Stimulated activated CD8-positive, alpha-beta memory T cell treated with anti-CD3 and anti-CD28 coated beads, Interleukin-2, amount 100 ng/mL, for 1 hour (primary cell): ENCODE measurements at places on chromosomes 16 and 17.

- no peak for DNase-seq
Observed at GRCh38 chr16:68238029-68238345, 2.1 kb upstream of the ESRP2 start.

GRCh38 chr17:55546991-55547664 lies 35.9 kb upstream of the SMIM36 start:
- DNase-seq, result no peak

- no peak for DNase-seq
Observed at GRCh38 chr16:30122604-30123160, 338 bp downstream of the MAPK3 start.

GRCh38 chr16:4316864-4317531 lies 1.1 kb downstream of the GLIS2 start:
- DNase-seq, result no peak

DNA sequence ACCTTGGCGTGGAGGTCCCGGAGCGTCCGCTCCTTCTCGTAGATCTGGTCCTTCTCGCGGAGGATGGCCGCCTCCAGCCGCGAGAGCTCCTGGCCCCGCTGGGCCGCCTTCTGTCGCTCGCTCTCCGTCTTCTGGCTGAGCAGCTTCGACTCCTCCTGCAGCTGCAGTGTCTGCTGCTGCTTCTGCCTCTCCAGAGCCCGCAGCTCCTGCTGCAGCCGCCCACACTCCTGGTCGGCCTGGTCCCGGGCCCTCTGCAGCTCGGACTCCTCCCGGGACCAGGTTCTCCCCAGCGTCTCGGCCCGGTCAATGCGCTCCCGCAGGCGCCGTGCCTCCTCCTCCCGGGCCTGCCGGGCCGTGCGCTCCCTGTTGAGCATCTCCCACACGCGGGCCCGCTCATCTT lies 7.6 kb downstream of the CDK3 start:
- no peak for DNase-seq

DNA sequence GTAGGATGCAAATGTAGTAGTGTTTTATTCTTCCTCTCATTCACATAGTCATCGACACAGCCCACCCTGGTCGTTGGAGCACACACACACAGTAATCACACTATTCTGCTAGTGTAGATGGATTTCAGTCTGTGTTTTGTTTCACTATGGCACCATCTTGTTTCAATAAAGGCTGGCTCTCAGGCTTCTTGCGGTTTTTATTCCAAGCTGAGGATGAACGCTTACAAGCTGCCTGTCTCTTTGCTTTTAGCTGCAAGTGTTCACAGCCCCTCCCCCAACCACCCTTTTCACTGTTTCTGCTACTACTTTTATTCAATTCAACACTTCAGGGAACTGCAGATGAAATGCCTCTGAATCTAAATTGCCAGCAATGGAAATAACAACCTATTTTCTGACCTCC lies 140.9 kb upstream of the PMFBP1 start:
- no peak for DNase-seq

- DNase-seq, result no peak
Observed at GRCh38 chr17:40953881-40954280, 12.9 kb downstream of the KRT39 start.

GRCh38 chr17:45006927-45007461 lies 38.9 kb upstream of the C1QL1 start:
- no peak for DNase-seq

DNA sequence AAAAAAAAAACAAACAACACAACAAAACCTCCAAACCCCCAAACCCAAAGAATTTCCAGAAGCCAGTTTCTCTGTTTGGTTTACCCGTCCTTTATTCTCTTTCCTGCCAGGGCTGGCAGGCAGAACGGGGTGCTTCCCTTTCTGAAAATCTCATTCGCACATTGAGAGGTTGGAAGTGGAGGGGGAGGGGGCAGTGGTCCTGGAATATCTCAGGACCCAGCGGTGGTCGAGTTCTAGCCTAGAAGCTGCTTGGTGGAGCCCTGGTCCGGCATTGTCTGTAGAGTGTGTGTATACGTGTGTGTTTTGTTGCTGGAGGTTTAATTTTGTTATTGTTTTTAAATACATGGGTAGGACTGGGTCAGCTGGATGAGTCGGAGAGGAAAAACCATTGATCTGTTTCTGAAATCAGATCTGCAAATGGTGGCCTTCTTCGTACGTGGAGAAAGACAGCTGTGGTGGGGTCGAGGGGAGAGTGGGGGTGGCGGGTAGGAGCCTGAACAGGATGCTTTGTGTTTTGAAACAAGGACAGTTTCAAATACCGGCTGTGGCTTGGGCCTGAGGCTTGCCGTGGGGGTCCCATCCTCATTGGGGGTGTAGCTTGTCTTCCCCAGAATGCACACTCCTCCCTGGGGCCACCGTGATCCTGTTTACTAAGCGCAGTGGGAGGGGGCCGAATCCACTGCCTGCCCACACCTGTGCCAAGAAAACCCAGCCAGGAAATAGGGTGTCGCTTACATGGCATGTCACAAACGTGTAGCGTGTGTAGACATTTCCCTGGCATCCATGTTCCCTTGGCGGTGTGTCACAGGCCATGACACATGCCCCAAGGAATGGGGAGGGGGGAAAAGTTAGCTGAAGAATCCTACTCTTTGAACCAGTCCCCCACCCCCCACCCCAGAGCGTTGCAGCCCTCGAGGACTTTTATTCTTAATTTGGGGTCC lies 1.6 kb downstream of the CMIP start:
- DNase-seq, result no peak

GRCh38 chr17:79211061-79211770 lies 136.6 kb downstream of the ENGASE start:
- DNase-seq, result no peak

DNA sequence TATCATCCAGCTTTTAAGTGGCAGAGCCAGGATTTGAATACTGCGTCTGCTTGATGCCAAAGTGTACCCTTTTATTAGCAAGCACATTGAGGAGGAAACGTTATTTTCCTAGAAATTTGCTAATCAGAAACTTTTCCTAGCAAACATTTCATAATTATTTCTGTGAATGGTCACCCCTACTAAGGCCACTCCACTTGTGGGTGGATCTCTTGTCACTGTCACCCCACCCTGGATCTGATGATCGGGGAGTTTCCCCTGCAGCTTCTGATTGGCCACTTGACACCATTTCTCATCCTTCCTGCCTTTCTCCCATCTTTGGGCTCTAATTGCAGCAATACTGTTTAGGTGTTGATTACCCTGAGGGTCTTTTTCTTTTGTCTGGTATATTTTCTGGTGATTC lies 35.9 kb downstream of the GPRC5B start:
- DNase-seq, result no peak

- no peak for DNase-seq
Observed at GRCh38 chr17:55654022-55654421, 68.6 kb downstream of the TMEM100 start.

GRCh38 chr17:57422574-57423164 lies 166.3 kb downstream of the MSI2 start:
- no peak for DNase-seq

DNA sequence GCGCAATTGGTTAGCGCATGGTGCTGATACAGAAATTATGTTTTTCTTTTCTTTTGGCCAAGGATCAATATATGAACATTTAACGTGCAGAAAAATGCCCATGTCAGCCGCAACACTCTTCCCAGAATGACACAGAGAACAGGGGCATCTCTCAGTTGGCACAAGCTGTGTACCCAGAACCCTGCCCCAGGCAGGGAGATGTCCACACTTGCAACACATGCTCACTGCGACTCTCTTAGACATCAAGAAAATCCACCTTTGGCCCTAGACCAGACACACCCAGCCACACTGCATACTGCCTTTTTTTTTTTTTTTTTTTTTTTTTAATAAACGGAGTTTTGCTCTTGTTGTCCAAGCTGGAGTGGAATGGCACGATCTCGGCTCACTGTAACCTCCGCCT lies 17.0 kb downstream of the PITPNA start:
- DNase-seq, result no peak

GRCh38 chr17:680529-680928 lies 34.1 kb downstream of the VPS53 start:
- DNase-seq, result no peak

- no peak for DNase-seq
Observed at GRCh38 chr17:35287286-35287811, 44.5 kb downstream of the SLFN5 start.

DNA sequence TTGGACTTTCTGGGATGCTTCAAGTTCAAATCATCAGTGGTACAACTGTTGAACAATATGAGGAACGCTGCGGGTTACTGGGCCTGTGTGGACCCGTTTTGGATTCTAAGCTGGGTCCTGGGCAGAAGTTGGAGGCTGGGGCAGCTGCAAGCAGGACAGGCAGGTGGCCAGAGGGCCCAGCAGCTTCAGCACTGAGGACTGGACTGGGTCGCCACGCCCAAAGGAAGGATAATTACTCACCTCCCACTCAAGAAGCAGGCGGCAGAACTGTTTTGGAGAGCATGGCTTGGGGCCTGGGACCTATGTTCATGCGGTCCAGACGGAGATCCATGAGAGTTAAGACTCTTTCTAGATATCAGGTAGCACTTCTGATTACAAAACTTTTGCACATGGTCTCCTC lies 1.5 kb upstream of the ZNHIT3 start:
- no peak for DNase-seq

- DNase-seq, result no peak
Observed at GRCh38 chr17:2018716-2019510, 6.2 kb downstream of the RTN4RL1 start.
